Anterior cingulate cortex (tissue), 58 donors: ENCODE measurements at places on chromosomes 11 and 22.

- DNase-seq = no peak
These were observed 853.0 kb downstream of the BRD1 start for GRCh38 chr22:48974443-48975315.

- DNase-seq = no peak
These were observed 15.3 kb downstream of the PHF21A start for GRCh38 chr11:46105926-46106325.

DNA sequence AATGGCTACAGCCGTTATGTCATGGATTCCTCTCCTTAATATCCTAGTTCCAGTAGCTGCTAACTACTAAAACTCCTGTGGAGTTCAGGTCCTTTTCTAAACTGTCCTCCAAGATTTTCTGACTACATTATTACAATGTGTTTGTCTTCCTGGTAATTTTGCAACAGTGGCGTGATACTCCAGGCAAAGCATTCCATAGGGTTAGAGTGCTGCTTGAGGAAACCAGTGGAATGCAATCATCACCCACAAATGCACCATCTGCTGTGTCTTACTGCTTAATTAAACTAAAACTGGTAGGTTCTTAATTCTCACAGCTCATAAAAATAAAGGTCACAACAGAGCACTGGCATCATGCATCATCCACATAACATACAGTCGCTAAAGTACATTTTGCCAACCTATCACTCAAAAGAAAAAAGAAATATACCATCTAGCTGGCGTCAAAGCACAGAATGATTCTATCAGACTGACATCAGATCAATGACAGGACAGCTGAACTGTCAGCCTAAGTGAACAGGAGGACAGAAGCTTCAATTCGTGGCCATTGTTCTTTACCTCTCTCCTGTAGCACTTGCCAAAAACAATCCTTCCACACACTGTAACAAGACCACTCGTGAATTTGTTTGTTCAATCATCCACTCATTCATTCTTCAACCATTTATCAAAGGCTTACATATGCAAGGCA, 182.5 kb downstream of the CADM1 start:
- DNase-seq = no peak

DNA sequence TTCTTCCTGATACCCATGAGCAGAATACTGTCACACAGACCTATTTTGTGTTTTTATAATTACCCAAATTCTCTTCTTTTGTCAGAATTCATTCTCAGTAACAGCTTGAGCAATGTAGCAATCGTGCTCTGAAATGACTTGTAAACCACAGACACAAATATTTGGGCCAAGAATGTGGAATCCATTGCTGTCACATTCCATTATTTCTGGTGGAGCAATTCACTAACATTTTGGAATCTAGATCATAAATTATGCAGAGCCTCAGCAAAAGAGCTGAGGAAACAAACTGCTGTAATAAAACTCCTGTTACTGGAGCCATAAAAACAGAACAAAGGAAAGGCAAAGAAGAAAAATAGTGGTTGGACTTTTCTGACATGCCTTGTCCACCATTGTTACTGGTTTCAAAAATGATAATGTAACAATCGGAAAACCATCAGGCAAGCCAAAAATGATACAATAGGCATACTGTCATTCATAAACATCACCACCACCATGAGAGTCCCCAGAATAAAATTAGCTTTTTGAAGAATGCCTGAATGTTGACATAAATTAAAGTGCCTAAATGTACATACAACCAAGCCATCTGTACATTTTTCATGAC, 223.4 kb upstream of the PITPNB start:
- DNase-seq = no peak

GRCh38 chr11:76579056-76579751, 91.3 kb downstream of the LRRC32 start:
- DNase-seq = no peak

- no peak for DNase-seq
These were observed 5.3 kb downstream of the YAP1 start for GRCh38 chr11:102115557-102115956.

DNA sequence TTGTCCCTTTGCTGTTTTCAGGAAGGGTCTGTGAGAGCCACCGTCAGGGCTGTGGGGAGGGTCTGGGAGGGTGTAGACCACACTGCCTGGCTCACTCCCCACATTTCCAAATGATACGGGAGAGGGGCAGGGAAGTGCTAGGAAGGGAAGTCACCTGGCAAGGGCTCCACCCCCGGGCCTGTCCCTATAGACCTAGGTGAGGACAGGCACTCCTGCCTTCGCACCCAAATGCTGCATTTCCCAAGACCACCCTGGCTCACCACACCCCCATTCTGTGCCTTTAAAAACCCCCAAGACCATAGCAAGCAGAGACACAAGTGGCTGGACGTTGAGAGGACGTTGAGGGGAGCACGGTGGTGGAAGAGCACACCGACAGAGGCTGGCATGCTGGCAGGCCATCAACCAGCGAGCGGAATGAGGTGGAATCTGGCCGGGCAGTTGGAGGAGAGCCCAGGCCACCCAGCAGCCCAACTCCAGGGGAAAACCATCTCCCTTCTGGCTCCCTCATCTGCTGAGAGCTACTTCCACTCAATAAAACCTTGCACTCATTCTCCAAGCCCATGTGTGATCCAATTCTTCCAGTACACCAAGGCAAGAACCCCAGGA, 45.7 kb downstream of the GNB1L start:
- no peak for DNase-seq

DNA sequence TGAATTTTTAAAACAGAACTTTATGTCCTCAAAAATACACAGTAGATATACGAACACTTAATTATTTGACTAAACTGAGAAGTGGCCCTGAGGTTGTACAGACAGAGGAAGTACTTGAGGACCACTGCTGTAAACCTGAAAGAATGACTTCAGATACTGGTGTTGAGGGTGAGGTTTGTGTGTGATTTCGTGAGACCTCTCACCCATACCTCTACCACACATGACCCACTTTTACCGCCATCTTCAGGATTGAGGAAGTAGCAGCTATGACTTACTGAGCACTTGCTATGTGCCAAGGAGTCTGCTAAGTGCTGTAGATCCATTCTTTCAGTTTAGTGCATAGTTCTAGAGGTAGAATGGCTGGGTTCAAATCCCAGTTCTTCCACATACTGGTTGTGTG, 21.9 kb downstream of the MMP13 start:
- no peak for DNase-seq

GRCh38 chr11:57111619-57112018, 70.1 kb upstream of the LRRC55 start:
- DNase-seq = no peak

DNA sequence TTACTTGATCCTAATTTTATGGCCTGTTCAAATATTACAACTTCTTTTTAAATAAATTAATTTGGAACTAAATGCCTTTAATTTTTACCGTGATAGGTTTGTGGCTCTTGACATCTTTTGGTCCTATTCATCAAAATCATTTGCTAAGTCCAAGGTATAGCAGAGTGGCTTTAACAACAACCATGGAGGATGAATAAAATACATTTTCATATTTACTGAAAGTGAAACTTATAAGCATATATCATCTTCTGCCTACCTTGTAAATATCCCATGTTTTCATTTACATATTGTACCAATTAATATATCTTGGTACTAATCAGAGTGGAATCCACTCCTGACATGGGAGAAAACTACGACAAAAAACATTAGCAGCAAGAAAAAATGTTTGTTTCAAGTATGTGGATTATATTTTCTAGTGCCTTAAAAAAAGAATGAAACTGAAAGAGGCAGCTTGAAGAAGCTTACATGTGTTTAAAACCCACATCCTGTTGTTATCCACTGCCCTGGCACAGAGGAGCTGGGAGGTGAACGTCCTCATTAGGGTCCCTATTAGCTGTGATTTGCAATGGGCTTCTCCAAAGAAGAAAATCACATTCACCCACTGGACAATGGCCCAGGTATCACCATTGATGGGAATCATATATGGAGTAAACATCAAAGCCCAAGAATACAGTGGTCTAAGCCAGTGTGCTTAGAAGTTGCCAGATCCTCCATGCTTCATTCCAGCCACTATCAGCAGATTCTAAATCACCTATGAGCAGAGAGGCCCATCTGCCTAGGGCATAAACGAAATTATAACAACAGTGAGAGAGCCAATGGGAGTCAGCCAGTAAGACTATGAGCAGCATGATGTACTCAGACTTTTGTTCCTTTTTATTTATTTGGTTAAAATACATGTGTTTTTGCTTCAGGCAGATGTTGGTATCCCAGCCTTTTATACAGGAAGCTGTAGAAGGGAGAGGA, 84.7 kb downstream of the MAML2 start:
- DNase-seq = no peak
